ENCODE measurements at places on chromosomes 16 and 17. TPM values are rescaled to one million over a fixed set of nuclear protein-coding genes. Genes with fewer than 3 reads are reported as not detected.

AURKB gene
- not detected for total RNA-seq

CACNG3 gene
- total RNA-seq, result not detected

GGT6 gene
- total RNA-seq, result not detected

GPR179 gene
- total RNA-seq, result not detected

DNA sequence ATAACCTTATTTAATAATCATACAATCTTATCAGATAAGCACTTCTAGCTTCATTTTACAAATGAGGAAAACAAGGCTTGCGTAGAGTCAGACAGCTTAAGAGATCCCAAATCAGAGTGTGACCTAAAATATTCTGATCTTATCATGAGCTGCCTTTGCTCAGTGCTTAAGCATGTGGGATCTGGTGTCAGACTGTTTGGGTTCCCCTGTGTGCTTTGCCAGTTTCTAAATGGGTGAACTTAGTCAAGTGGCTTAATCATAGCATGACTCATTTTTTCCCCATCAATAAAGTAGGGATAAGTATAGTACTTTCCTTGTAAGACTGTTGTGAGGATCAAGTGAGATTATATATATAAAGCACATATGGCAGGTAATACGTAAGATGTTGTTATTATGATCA, 612.6 kb upstream of the C16orf82 start:
- no peak overlapping the region for H3K4me3 ChIP-seq
- DNase-seq, result no peak
- H3K4me1 ChIP-seq, result no peaks in the 10 kb centered on the region
- no peaks in the 10 kb centered on the region for H3K36me3 ChIP-seq
- peak overlapping the region; percentile 82 for H3K27ac ChIP-seq

DNA sequence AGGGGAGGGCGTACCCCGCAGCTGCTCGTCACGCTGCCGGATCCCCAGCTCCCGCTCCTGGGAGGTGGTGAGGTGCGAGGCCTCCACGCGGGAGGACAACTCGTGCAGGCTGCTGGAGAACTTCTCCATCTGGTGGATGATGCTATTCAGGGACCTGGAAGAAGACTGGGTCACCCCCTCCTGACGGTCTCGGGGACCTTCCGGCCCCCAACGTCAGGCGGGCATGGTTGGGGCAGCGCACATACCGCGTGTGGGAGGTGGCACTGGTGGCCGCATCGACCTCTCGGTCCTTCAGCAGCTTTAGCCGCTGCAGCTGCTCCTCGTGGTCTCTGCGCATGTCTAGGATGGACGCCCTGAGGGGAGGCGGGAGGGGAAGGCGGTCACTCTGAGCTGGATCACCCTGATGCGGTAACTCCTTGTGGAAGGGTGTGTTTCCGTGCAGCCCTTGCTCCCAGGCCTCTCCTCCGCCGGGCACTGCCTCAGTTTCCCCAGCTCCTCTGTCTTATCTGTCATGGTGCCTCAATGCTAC, 13.3 kb upstream of the MRPL38 start:
- peaks cover 4% of the 10 kb centered on the region for H3K36me3 ChIP-seq
- H3K27ac ChIP-seq, result no peak overlapping the region

GRCh38 chr17:38628441-38628840, 22.7 kb upstream of the SRCIN1 start:
- no peaks in the 10 kb centered on the region for H3K4me1 ChIP-seq
- no peaks in the 10 kb centered on the region for H3K27me3 ChIP-seq
- H3K4me3 ChIP-seq, result no peak overlapping the region
- no peak for DNase-seq

- no peak overlapping the region for H3K27ac ChIP-seq
- no peaks in the 10 kb centered on the region for H3K36me3 ChIP-seq
- no peak for DNase-seq
Measured at GRCh38 chr16:62060089-62060488, 23.9 kb upstream of the CDH8 start.

GRCh38 chr16:17078931-17079631, 391.7 kb downstream of the XYLT1 start:
- no peaks in the 10 kb centered on the region for H3K36me3 ChIP-seq
- H3K4me1 ChIP-seq, result no peaks in the 10 kb centered on the region
- H3K27me3 ChIP-seq, result no peaks in the 10 kb centered on the region

DNA sequence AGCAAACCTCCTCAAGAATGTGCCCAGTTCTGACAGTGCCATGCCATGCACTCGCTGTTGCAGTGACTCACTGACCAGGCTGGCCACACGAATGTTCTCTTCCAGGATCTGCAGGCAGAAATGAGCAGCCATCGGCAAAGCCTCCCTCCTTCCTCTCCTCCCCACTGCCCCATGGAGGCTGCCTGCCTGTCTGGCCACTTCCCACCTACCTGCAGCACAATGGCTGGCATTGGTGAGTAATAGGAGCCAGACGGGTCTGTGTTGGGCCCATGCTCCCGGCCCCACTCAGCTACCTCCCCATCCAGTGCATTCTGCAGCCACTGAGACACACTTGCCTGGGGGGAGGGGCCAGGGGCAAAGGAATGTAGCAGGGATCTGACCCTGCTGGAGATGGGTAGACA, 2.8 kb upstream of the MATCAP1 start:
- no peak for DNase-seq
- H3K4me1 ChIP-seq, result peaks cover 27% of the 10 kb centered on the region
- H3K4me3 ChIP-seq, result no peak overlapping the region
- no peaks in the 10 kb centered on the region for H3K27me3 ChIP-seq
- H3K27ac ChIP-seq, result no peak overlapping the region

DNA sequence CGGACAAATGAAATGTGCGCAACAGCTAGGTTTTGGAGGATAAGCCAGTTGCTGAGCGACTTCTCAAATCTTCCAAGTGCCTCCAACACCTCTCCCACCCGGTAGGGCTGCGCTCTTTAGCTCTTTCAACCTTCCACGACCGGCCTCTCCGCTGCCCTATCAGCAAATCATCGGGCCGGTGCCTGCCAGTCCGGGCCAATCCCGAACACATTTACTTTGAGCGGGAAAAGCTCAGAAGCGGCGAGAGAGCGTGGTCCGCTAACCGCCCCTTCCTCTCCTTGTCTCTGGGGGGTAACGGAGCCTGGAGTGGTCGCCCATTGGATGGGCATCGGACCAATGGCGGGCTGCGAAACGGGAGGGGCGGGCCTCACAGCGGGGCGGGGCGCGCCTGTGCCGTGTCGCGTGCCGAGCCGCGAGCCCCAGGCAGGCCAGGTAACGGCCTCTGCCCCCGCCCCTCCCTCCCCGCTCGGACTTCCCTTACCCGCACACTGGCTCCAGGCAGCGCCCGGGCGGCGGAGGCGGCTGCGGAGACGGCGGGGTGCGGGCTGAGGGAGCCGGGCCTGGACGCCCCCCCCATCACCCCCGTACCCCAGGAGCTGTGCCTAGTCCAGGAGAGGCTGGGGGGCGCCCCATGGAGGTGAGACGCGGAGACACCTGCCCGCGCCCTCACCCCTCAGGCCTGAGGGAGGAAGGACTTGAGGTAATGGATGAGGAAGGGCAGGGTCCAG, at the start of gene MEIOC:
Gene MEIOC (plus strand): TSS at position 486 of the 728 bp plus-strand sequence. CDS start 146 bp downstream, at position 632.
- no peaks in the 10 kb centered on the region for H3K4me1 ChIP-seq
- no peak for DNase-seq
- H3K36me3 ChIP-seq, result no peaks in the 10 kb centered on the region
- H3K4me3 ChIP-seq, result peak within 1 kb of the TSS; percentile 47
- no peak within 1 kb of the TSS for H3K27ac ChIP-seq

- H3K27me3 ChIP-seq, result no peaks in the 10 kb centered on the region
- H3K36me3 ChIP-seq, result no peaks in the 10 kb centered on the region
- no peak for DNase-seq
Measured at GRCh38 chr16:19598805-19599510, 43.5 kb downstream of the VPS35L start.

DNA sequence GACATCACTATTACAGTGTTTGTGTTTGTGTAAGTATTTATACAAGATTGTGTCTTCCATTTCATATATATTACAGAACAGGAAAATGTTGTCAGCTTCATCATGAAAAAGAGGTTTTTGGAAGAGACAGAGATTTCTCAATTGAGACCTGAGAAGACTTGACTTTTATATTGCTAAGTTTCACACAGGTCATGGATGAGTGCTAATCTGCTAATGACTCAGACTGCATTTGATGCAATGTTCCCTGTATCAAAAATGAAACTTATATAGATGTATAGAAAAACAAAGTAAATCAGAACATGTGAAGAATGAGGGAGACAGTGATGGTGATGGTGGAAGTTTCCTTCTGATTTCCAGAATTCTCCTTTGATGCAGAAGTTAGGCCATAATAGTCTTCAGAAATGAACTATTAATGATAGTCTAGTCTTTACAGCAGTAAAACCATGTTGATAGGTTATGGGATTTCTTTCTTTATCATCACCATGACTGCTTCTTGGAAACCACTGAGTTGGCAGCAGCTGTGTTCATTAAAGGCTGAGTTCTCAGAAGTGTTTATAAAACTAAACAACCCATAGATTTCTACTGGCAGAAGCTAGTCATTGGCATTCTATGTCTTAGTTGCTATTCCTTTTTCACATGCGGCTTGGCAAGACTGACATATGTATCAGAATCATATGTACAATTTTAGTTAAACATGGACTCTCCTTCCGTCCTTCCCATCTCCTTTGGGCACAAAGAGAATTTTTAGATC, 56.1 kb downstream of the PCTP start:
- DNase-seq, result no peak
- H3K4me1 ChIP-seq, result no peaks in the 10 kb centered on the region
- H3K27ac ChIP-seq, result no peak overlapping the region
- no peaks in the 10 kb centered on the region for H3K36me3 ChIP-seq
- no peak overlapping the region for H3K4me3 ChIP-seq

All from thoracic aorta (tissue), 2 donors.